ENCODE measurements at places on chromosomes 6 and 20.

- no peak for DNase-seq
Observed at GRCh38 chr20:2353231-2353630, 27.5 kb upstream of the TGM6 start.

GRCh38 chr20:3209946-3210317 is 634 bp downstream of the ITPA start:
- no peak for DNase-seq

- DNase-seq: no peak
Observed at GRCh38 chr6:14472986-14473337, 355.4 kb downstream of the CD83 start.

GRCh38 chr6:99297415-99297814 is 52.1 kb downstream of the FAXC start:
- DNase-seq: no peak

DNA sequence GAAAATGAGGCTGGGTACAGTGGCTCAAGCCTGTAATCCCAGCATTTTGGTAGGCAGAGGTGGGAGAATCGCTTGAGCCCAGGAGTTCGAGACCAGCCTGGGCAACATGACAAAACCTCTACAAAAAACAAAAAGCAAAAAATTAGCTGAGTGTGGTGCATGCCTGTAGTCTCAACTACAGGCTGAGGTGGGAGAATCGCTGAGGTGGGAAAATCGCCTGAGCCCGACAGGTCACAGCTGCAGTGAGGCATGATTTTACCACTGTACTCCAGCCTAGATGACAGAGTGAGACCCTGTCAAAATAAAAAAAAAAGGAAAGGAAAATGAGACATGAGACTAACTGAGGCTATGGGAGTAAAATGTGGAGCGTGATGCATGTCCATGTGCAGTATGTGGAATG is 88.0 kb upstream of the CD83 start:
- no peak for DNase-seq

GRCh38 chr20:8903655-8904605 is 165.0 kb upstream of the PLCB4 start:
- no peak for DNase-seq

GRCh38 chr20:44805335-44805978 is 4.9 kb downstream of the RIMS4 start:
- no peak for DNase-seq

- peak; percentile 4 for DNase-seq
Observed at GRCh38 chr6:141677598-141678211, 455.0 kb upstream of the GJE1 start.

DNA sequence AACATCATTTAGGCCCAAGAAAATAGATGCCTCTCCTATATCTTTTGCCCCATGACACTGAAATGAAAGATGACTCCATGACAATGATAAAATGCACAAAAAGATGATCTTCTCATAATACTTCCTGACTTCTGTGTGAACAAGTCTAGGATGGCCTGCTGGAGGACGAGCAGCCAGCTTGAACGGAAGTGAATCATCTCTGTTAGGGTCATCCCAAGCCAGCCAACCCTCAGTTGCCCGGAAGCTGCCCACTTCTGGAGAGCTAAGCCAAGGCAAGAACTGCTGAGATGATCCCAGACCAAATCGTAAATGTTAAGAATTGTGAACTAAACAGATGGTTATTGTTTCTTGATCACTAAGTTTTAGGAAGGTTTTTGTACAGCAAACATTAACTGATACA is 249.7 kb upstream of the HS3ST5 start:
- no peak for DNase-seq

- no peak for DNase-seq
Observed at GRCh38 chr6:47069156-47069555, 27.0 kb upstream of the ADGRF1 start.

DNA sequence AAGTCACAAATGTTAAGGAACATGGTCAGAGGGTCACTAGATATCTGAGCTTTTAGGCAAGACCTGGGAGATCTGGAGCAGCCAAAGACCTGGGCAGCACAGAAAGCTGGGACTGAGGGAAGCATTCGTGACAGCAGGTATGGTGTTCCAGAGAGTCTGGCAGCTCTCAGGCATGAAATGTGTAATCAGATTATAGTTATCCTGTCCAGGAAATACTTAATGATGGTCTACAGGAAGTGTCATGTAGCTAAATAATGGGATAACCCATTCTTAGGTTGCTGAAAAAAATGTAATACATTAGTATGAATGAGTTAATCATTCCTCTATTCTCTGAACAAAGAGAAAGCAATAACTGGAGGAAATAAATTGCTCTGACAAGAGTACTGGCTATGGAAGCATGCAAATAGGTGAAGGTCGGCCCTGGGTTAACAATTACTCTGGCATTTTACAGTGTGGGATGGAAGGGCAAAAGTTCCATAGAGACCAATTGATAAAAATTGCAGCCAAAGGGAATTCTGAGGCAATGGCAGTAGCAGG is 740.5 kb downstream of the CBLN4 start:
- no peak for DNase-seq

GRCh38 chr20:47230811-47231256 is 125.7 kb downstream of the ZMYND8 start:
- no peak for DNase-seq

DNA sequence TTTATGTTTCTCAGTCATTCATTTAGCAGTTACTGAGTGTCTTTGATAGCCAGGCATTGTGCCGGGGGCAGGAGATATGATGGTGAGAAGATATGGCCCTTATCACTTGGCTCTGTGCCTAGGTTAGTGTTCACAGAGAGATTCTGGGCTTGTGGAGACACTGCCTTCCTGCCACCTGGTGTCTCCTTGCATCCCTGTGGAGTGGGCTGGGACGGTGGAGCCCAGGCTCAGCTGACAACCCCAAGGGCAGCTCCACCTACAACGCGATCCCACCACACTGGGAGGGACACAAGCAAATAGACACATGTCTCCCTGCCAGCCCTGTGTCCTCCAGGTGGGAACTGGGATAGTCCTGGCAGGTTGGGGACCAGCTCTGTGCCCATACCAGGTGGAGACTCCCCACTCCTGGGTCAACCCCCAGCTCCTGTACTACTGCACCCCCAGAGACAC is 30.3 kb upstream of the VEGFA start:
- DNase-seq: no peak

GRCh38 chr20:50550531-50550930 is 40.3 kb downstream of the PTPN1 start:
- no peak for DNase-seq

GRCh38 chr6:128512296-128512695 is 8.1 kb downstream of the PTPRK start:
- no peak for DNase-seq

DNA sequence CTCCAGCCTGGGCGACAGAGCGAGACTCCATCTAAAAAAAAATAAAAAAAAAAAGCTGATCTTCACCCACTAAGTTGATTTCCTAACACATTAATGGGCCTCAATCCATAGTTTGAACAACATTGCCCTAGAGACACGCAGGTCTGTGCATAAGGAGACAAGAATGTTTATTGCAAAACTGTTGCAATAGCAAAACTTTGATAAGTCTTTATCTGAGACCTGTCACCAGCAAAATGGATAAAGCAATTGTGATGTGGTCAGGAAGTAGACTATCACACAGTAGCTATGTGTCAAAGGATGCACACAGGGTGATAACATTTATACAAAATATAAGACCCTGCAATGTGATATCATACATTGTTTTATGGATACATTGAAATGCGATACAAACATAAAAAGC is 4.2 kb upstream of the ITPR3 start:
- DNase-seq: no peak

DNA sequence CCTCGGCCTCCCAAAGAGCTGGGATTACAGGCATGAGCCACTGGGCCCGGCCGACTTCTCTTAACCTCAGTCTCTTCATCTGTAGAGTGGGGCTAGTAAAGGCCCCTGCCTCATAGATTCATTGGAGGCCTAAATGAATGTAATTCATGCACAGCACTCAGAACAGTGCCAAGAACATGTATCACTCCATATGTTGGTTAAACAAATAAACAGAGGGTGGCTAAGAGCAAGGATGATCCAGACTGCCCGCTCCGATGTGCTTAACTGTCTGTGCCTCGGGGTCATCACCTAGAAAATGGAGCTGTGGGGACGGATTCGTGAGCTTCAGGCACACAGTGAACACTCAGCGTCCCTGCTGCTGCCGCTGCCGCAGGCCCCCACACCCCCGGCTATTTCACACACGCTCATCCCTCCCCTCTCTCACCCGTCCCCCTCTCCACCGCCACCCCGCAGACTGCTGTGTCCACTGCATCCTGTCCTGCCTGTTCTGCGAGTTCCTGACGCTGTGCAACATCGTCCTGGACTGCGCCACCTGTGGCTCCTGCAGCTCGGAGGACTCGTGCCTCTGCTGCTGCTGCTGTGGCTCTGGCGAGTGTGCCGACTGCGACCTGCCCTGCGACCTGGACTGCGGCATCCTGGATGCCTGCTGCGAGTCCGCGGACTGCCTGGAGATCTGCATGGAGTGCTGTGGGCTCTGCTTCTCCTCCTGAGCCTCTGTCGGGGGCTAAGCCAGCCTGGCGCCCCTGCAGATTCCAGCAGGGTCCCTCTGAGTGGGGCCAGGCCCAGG is 14.8 kb downstream of the MDFI start:
- no peak for DNase-seq

DNA sequence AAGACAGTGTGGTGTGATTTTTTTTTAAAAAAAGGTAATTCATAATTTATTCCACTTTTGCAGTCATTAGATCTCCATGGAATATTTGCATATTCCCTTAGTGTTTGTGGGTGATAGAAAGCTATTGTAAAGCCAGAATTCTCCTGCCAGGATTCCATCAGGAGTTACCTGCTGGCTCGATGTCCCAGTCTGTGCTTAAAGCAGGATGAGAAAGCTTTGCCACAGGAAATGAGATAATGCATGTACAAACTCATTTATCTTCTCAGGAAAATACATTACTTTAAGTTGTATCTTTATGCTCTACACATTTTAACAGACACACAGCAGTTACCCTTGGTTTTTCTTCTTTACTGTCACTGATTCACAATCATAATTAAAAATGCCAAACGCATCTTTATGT is 553.0 kb downstream of the CD109 start:
- DNase-seq: no peak

DNA sequence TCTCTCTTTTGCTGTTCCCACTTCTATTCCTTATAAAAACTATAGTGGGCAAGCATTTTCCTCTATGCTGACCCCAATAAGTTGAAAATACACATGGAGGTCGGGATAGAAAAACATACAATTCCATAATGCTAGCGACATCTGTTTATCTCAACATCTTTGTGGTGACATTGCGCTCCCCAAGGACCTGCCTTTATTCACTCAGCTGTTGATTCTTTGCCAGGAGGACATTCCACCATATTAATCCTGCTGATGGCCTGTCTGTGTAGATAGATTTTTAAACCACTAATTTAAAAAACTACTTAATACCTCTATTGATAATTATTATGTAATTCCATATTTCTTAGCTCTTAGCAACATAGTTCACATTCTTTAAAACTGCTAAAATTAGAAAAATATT is 555.3 kb upstream of the MAP3K7 start:
- no peak for DNase-seq

DNA sequence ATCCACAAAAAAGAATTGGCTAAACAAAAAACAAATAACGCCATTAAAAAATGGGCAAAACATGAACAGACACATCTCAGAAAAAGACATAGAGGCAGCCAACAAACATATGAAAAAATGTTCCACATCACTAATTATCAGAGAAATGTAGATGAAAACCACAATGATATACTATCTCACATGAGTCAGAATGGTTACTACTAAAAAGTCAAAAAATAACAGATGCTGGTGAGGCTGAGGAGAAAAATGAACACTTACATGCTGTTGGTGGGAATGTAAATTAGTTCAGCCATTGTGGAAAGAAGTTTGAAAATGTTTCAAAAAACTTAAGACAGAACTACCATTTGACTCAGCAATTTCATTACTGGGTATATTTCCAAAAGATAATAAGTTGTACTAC is 430.1 kb upstream of the JAG1 start:
- no peak for DNase-seq

DNA sequence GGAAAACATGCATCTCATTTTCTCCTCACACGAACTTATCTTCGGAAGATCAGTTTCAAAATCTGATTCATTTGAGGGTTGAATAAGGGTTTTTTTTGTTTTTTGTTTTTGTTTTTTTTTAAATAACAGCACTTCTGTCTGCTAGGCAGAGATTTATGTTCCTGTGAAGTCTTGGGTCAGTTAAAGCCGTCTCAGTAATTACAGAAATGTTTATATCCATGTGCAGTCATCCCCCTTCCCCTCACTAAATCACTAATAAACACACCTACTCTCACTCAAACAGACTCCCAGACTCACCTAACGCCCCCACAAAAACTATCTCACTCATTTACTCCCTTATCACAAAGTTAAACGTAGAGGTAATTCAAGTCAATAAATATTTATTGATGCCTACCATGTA is 214.2 kb upstream of the SUPT3H start:
- no peak for DNase-seq

DNA sequence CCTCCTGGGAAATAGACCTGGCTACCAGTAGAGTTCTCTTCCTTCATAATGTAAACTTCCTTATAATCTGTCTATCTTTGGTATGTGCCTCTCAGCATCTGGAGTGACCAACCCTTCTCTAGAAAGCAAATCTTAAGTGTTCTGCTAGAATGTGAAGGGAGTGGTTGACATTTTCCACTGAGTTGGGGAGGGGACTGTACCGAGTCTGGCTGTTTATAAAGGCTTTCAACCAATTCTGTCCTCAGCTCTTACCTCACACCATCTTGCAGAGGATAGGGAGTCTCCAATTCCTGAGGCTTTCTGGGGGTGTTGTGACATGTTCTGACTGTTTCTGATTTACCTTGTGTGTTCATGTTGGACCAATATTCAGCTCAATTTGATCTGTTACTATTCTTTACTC is 39.6 kb downstream of the FAM217A start:
- no peak for DNase-seq

GRCh38 chr6:146028252-146028795 is 538 bp upstream of the GRM1 start:
- peak; percentile 9 for DNase-seq

DNA sequence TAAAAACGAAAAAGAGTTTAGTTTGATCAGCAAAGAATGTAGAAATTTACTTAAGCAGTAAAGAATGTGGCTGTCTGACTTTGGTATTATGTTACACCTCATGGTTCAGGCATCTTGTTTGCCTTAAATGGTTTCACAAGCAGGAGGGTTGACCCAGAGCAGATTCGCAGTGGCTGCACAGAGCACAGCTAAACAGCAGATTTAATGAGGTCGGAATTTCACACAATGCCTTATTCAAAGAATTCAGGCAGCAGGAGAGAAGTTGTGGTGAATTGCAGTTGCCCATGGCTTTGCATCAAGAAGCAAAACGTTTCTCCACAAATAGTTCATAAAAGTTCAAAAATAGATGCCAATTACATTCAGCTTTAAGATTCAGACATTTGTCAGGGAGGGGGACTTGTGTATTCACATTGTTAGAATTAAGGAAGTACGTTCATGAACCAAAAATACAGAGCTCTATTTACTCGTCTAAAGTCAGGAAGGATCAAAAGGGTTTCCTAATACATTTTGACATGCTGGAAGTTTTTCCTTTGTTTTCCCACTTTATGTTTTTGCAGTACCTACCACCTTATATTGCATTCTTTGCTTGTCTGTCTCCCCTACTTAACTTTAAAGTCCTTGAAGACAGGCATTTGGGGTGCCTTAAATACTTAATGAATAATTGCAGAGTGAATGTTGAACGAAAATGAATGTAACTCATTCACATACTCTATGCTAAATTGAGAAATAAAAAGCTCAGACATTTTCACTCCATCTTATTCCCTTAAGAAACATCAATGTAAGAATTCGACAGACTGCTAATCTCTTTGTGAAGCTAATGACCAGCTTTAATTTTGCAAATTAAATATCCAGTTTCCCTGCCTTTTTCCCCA is 1163.6 kb upstream of the CITED2 start:
- peak; percentile 98 for DNase-seq

GRCh38 chr6:5751525-5752390 is 255.0 kb downstream of the NRN1 start:
- no peak for DNase-seq

GRCh38 chr6:7236306-7237209 is 76.4 kb downstream of the SSR1 start:
- DNase-seq: no peak
